ENCODE measurements at places on chromosomes 4 and X.

DNA sequence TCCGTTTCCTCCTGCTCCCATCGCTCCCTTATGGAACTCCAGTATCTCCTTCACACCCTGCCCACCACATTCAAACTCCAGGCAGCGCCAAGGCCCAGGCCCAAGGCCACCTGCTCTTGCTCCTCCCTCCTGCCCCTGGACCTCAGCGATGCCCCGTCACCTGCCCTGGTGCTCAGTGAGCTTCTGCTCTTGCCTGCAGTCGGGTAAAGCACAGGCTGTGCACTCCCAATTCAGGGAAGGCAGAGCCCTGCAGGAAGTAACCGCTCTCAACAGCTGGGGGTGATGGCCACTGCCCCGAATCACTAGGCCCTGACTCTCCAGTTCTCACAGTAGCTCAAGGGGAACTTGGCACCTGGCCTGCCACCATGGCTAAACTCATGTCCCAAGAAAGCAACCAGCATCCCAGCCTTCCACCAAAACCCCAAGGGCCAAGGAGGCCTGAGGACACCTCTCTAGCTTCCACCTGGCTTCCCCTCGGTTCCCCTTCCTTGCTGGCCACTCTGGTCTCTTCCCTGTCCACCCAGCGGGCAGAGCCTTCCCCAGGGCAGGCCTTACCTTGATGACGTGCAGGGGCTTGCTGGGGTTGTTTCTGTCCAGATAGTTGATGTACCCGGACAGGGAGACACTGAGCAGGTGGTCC is 29.3 kb downstream of the WDR1 start:
- DNase-seq: peak; percentile 71

DNA sequence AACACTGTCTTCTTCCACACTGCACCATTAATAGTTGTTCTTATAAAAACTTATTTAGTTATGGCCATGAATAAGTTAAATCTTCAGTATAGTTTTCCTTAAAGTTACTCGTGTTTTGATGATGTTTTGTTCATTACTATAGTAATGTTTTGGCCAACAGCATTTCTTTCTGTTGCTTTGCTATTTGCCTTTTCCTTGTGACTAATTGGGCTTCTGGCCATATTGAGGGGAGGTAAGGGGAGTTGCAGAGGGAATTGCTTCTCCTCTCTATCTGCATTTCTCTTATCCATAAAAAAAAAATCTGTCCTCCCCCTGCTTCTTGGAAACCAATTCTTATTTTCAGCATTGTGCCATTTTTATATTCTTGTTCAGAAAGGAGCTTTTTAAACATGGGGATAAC is 42.7 kb upstream of the ZCCHC12 start:
- no peak for DNase-seq

DNA sequence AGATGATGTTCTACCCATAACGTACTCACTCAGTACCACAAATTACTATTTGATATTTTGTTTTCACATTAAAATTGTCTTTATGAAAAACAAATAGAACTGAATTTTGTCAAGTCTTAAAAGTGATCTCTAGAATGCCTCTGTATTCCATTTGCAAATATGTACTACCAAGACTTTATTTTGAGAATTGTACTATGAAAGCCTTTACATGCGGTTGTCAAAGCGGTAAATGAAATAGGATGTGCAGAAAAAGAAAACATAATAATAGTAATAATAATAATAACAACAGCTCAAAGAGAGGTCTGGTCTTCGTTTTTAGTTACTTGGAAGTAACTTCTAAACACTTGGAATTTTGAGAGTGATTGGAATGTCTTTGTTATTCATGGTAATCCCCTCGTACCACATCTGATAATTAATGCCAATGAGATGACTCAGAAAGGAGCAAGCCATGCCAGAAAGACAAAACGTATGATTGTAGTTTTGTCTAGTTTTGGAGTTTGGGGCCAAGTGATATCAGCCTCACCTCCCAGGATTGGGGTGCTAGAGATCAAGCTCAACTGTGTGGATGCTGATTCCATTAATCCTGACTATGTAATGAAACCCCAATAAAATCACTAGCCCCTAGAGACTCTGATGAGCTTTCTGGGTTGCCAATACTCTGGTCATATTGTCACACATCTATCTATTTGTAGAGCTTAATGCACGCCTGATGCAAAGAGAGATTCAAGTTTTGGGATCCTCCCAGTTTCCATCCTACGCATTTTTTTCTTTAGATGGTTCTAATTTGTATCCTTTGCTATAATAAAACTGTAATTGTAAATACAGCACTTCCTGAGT is 20.2 kb upstream of the CTSO start:
- no peak for DNase-seq

- no peak for DNase-seq
These were observed 141.8 kb upstream of the ZCCHC13 start for GRCh38 chrX:74162199-74162598.

GRCh38 chr4:163245044-163245728 is 78.5 kb upstream of the NAF1 start:
- DNase-seq: no peak

- no peak for DNase-seq
These were observed 133.0 kb upstream of the NAP1L5 start for GRCh38 chr4:88830598-88830997.

- peak; percentile 83 for DNase-seq
These were observed 4.4 kb upstream of the CXorf38 start for GRCh38 chrX:40651620-40652223.

GRCh38 chr4:163548481-163549243 is 54.2 kb downstream of the TMA16 start:
- DNase-seq: no peak

DNA sequence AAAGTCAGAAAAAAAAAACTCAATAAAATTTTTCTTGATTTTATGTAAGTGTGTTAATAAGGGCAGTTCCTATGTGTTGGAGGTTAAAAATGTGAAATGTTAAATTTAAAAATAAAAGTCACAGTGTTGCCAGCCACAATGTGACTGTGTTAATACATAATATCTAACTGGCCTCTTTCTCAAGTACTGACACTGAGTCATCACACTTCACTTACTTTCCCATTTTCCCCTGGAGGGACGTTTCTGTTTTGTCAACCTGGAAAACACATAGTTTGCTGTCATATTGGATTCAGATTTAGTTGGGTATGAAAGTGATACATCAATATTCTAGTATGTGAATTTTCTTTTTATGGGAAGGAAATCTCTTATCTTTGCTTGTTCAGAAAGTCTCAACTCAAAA is 46.4 kb downstream of the ARHGEF38 start:
- no peak for DNase-seq

DNA sequence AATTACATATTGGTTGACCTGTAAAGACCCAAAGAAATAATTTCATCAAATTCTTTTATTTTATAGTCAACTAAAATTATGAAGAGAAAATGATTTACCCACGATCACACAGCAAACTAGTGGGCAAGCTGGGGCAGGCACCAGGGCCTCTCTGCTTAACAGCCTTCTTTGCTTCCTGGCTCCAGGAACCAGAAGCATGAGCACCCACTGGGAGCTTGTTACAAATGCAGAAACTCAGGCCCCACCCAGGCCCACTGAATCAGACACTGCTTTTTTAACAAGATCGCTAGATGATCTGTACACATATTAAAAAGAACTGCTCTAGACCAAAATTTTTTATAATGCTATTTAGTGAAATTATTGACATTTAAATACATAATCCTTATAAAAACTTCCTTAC is 95.0 kb downstream of the GEMIN8 start:
- DNase-seq: no peak

- no peak for DNase-seq
These were observed 56.0 kb downstream of the TMEM131L start for GRCh38 chr4:153521999-153522801.

DNA sequence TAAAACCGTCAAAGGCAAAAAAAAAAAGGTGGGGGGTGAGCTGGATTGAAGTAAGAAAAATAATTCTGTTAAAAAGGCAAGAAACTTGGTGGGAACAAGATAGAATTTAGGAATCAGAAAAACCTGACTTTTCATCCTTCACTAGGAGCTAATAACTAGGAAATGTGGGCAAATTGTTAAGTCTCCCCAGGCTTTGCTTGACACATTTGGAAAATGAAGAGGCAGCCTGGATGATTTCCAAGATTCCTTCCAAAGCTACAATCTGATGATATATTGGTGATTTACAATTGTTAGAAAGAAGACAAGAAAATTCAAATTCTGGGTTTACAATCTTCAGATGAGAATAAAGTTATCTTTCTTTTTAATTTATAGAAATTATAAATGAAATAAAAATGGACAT is 1062.5 kb downstream of the ADGRL3 start:
- no peak for DNase-seq

- DNase-seq: peak; percentile 64
These were observed 20.3 kb downstream of the DGKQ start for GRCh38 chr4:952881-953573.

- DNase-seq: no peak
These were observed 14.4 kb upstream of the SMS start for GRCh38 chrX:21926116-21926515.

GRCh38 chr4:159384632-159385031 is 281.8 kb downstream of the RAPGEF2 start:
- DNase-seq: no peak

GRCh38 chr4:146640465-146641061 is 1.9 kb downstream of the POU4F2 start:
- no peak for DNase-seq

DNA sequence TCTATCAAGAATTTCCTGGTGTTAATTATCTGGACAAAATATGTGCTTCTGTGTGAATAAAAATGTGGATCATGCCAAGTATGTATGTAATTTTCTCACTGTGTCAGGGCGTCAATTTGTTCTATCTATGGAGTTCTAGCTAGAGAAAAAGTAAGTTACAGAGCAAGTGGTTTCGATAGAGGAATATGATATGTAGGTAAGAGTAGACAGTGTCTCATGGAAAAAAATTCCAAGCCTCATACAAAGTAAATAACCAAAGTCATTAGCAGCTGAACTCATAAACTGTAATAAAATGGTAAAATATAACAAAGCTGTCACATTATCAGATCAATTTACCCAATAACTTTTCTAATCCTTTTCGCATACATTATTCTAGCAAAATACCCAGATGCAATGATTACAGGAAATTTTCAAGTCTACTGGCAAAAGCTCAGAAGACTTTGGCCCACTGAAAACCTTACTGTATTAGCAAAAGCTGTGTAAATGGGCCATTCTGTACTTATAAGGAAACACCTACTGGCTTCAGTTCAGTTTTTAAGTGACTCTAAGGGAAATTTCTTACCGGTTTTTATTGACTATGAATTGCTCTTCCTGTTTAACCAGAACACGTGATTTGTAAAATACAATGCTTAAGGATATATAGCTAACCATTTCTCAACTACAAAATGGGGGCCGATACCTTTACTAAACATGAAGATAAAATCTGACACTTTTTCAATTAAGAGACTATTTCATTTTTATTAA is 121.0 kb upstream of the ARSJ start:
- DNase-seq: no peak

- no peak for DNase-seq
These were observed 30.5 kb downstream of the FGF2 start for GRCh38 chr4:122857160-122857559.

- no peak for DNase-seq
These were observed 132.7 kb downstream of the GATB start for GRCh38 chr4:151628001-151628608.

DNA sequence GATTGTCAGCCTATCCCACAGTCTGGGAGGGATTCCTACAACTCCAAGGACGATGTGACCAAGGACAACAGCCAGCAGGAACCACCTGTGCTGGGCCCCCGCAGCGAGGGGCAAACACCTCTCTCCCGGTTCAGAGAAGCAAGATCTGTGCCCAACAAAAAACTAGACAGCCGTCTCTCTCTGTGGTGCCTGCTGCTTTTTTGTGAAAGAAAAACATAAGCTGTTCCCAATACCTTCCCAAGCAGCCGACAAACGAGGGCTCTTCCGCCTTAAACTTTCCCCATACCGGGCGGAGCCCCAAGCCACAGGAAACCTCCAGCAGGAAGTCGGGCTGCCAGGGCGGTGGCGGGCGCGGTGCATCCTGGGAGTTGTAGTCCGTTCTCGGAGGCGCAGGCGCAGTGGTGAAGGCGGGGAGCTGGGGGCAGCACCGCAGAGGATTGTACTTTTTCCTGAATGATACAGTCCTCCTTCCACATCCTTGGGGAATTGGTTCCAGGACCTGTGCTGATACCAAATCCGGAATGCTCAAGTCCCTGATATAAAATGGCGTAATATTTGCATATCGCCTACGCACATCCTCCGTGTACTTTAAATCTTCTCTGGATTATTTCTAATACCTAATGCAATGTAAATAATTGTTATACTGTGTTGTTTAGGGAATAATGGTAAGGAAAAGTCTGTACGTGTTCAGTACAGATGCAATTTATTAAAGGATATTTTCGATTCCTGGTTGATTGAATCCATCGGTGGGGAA is 63.1 kb upstream of the IRF2 start:
- peak; percentile 97 for DNase-seq

DNA sequence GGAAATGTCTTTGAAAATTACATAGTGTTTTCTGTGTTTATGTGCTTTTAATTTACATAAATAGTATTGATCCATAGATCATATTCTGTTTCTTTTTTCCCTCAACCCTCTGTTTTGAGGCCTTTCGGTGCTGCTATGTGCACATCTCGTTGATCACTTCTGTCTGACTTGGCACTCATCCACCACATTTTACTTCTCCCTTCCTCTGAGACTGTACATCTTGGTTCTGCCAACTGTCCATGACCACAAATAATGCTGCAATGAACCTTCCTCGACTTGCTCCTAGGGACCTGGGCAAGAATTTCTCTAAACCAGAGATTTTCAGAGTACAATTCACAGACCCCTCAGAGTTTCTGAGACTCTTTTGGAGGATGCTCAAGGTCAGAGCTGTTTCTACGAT is 74.4 kb downstream of the RTL5 start:
- no peak for DNase-seq

GRCh38 chr4:114267976-114268375 is 288.5 kb upstream of the ARSJ start:
- no peak for DNase-seq
